IPS DF 6.9 (cell line): ENCODE measurements at places on chromosomes 6 and 20.

GRCh38 chr20:51732096-51732791, 35.9 kb downstream of the ATP9A start:
- H3K36me3 ChIP-seq, result no peaks in the 10 kb centered on the region
- H3K27me3 ChIP-seq, result no peaks in the 10 kb centered on the region
- DNase-seq, result no peak
- no peak overlapping the region for H3K27ac ChIP-seq

DNA sequence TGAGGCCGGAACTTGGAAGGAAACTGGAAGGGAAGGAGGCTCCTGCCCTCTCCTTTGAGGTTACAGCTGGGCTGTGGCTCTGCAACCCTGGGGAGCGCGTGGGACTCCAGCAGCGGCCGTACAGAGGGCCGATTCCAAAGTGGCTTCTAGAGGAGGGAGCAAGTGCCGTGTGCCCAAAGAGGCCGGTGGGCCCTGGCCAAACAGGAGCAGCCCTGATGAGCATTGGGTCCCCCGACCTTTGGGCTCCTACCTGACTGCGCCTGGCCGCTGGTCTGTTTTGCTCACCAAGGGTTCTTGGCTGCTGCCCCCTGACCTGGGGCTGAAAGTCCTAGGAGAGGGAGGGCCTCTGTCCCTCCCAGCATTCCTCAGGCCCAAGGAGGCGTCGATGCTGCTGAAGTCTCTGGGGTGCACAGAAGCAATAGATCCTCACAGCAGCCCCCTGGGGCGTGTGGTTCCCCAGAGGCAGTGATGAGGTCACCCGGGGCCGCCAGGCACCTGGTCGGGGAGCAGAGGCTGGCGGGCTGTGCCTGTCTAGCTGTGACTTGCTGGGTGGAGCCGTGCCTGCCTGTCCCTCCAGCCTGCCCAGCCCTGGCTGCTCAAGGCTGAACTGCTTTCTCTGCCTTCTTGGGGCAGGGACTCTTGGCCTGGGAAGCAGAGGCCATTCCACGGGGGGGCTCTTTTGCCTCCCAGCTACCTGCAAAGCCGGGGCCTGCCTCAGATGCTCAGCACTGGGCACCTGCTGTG, 9.8 kb downstream of the RBM38 start:
- no peak for DNase-seq
- no peaks in the 10 kb centered on the region for H3K4me1 ChIP-seq
- H3K4me3 ChIP-seq, result no peak overlapping the region
- no peaks in the 10 kb centered on the region for H3K27me3 ChIP-seq

DNA sequence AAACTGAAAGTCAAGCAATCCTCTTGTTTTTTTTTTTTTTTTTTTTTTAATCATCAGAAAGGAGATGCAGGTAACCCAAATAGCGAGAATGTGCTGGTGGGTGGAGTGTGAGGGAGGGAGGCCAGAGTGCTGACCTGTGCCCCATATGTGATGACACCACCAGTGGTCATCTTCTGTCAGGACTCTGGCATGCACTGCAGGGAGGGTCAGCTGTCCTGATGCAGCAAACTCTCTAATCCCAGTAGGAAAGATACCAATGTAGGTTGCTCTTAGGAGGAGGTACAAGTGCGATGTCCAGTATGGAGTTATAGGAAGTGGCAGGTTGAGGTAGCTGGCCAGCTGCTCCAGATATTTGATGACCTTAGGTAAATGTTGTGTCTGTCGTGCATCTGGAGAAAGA, 2.8 kb upstream of the CST4 start:
- no peaks in the 10 kb centered on the region for H3K36me3 ChIP-seq
- no peak overlapping the region for H3K27ac ChIP-seq

DNA sequence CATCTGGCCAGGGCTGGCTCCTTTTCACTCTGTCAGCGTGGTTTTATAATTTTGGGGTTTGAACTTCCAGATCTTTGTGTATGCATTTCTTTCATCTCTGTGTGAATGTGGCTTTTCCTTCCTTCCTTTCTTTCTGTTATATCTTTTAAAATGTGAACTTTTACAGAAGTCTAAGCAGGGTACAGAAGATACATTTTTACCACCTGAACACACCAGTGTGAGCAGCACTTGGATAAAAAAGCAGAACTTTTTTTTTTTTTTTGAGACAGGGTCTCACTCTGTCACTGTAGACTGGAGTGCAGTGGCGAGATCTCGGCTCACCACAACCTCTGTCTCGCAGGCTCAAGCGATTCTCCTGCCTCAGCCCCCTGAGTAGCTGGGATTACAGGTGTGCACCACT, 20.5 kb downstream of the CEBPB start:
- H3K4me3 ChIP-seq, result no peak overlapping the region
- no peak overlapping the region for H3K27ac ChIP-seq
- H3K27me3 ChIP-seq, result no peaks in the 10 kb centered on the region
- H3K36me3 ChIP-seq, result no peaks in the 10 kb centered on the region
- H3K4me1 ChIP-seq, result no peaks in the 10 kb centered on the region
- DNase-seq, result no peak

DNA sequence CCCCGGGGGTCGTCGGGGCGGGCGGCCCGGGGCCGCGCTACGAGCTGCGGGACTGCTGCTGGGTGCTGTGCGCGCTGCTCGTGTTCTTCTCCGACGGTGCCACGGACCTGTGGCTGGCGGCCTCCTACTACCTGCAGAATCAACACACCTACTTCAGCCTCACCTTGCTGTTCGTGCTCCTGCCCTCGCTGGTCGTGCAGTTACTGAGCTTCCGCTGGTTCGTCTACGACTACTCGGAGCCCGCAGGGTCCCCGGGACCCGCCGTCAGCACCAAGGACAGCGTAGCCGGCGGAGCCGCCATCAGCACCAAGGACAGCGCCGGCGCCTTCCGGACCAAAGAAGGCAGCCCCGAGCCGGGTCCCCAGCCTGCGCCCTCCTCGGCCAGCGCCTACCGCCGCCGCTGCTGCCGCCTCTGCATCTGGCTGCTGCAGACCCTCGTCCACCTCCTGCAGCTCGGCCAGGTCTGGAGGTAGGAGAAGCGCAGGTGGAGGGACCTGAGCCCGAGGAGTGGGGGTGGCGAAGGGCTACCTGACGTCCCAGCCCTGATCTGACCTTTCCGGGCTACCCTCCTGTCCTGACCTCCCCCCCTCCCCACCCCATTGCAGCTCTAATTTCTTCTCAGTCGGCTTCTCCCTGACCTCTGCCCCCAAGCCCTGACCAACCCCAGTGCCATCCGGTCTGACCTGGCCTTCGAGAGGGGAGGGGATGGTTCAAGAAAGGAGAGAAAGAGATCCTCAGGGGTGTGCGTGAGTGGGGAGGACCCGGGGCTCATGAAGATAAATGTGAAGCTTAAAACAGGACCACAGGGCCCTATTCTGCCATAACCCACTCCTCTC, 558 bp downstream of the XKR7 start:
- no peak overlapping the region for H3K27ac ChIP-seq
- no peaks in the 10 kb centered on the region for H3K4me1 ChIP-seq
- H3K36me3 ChIP-seq, result no peaks in the 10 kb centered on the region
- H3K4me3 ChIP-seq, result peak overlapping the region; percentile 45; the same call in 1 of the 2 replicates
- no peaks in the 10 kb centered on the region for H3K27me3 ChIP-seq

DNA sequence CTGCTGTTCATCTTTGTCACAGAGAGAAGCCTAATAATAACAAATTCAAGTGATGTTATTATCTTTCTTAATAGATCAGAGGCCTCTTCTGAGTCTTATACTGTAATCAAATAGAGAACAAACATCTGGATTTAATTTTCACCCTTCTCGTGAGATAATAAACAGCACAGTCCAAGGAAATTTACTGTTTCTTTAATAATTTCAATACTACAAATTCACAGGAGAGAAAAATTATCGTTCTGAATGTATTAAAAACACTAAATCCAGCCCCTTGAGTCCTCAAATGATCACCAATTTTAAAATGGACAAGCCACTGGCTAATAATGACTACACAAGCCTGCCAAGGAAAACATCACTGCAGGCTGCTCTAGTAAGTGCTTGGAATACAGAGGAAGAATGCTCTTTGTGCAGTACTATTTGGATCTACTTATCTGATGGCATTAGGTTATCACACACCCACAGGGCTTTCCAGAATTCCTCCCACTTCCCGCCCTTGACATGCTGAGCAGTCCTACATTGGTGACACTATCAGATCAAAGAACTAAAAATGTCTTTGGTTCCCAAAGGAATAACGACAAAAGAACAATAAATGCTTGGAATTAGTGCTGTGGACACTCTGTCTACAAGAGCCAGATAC, 38.1 kb downstream of the SYNE1 start:
- H3K27ac ChIP-seq, result no peak overlapping the region
- no peak overlapping the region for H3K4me3 ChIP-seq
- no peaks in the 10 kb centered on the region for H3K36me3 ChIP-seq
- no peaks in the 10 kb centered on the region for H3K27me3 ChIP-seq

DNA sequence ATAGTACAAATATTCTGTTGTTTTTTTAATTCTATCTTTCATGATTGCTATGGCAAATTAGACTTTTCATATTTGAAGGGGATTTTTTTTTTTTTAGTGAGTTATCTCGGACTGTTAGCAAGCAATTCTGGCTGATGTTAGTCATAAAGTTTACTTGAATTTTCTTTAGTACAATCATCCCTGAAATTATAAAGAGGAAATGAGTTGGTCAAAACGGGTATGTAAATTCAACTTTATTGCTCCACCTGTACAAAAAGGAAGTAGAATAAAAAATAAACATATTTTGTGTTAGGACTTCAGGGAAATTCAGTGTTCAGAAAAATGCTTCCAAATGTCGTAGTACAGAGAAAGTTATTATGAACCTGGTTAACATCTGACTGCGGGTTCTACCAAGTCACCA, 40.3 kb downstream of the PPP1R14C start:
- H3K36me3 ChIP-seq, result no peaks in the 10 kb centered on the region
- H3K4me1 ChIP-seq, result no peaks in the 10 kb centered on the region
- DNase-seq, result no peak
- no peak overlapping the region for H3K27ac ChIP-seq

GRCh38 chr6:1552296-1552761, 57.4 kb upstream of the FOXC1 start:
- no peak overlapping the region for H3K4me3 ChIP-seq
- no peaks in the 10 kb centered on the region for H3K36me3 ChIP-seq
- H3K4me1 ChIP-seq, result no peaks in the 10 kb centered on the region; the same call in 1 of the 2 replicates
- H3K27ac ChIP-seq, result no peak overlapping the region
- DNase-seq, result no peak

DNA sequence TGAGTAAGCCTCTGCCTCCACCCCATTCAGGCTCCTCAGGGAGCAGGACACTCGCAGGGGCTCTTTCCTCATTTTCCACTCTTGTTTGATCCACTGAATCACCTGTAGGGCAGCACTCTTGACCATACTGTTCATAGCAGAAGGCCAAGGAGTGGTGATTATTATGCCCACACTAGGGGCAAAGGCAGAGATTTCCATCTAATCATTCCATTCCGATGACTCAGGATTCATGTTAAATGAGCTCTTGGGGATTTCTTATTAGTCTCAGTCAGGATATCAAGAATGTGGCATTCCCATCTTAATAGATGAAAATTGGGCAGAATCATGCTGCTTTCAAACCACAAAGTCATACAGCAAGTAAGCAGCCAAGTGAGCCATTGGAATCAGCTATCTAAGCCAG, 101.9 kb upstream of the MOCS1 start:
- H3K27ac ChIP-seq, result no peak overlapping the region
- no peaks in the 10 kb centered on the region for H3K36me3 ChIP-seq
- H3K4me3 ChIP-seq, result no peak overlapping the region

DNA sequence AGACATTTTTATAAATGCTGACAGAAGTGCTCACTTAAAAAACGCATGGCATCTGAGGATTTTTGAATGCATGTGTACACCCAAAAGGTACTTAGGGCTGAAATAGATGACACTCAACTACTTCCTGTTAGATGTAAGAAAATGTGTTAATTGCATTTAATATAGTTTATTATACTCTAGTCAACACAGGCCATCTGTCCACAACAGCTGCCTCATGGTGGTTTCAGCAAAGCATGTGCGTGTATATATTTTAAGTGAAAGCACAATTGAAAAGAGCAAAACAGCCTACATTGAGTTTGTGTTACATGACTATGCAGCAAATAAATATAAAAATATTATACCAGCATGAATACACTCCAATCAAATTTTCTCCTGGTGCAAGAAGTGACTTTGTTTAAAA, 1233.0 kb upstream of the EYS start:
- no peak overlapping the region for H3K27ac ChIP-seq
- H3K4me3 ChIP-seq, result no peak overlapping the region
- no peaks in the 10 kb centered on the region for H3K27me3 ChIP-seq
- no peaks in the 10 kb centered on the region for H3K36me3 ChIP-seq

- H3K36me3 ChIP-seq, result no peaks in the 10 kb centered on the region
- no peak overlapping the region for H3K27ac ChIP-seq
- no peak for DNase-seq
- no peaks in the 10 kb centered on the region for H3K4me1 ChIP-seq
- no peak overlapping the region for H3K4me3 ChIP-seq
Measured at GRCh38 chr20:60589623-60590022, 631.4 kb downstream of the CDH26 start.

- no peak for DNase-seq
- H3K4me1 ChIP-seq, result peaks cover 2% of the 10 kb centered on the region; the same call in 1 of the 2 replicates
- H3K27ac ChIP-seq, result no peak overlapping the region
- peak overlapping the region; percentile 66; the same call in 1 of the 2 replicates for H3K4me3 ChIP-seq
- H3K27me3 ChIP-seq, result peaks cover 9% of the 10 kb centered on the region; the same call in 1 of the 2 replicates
Measured at GRCh38 chr6:117481926-117482239, 591 bp upstream of the DCBLD1 start.

DNA sequence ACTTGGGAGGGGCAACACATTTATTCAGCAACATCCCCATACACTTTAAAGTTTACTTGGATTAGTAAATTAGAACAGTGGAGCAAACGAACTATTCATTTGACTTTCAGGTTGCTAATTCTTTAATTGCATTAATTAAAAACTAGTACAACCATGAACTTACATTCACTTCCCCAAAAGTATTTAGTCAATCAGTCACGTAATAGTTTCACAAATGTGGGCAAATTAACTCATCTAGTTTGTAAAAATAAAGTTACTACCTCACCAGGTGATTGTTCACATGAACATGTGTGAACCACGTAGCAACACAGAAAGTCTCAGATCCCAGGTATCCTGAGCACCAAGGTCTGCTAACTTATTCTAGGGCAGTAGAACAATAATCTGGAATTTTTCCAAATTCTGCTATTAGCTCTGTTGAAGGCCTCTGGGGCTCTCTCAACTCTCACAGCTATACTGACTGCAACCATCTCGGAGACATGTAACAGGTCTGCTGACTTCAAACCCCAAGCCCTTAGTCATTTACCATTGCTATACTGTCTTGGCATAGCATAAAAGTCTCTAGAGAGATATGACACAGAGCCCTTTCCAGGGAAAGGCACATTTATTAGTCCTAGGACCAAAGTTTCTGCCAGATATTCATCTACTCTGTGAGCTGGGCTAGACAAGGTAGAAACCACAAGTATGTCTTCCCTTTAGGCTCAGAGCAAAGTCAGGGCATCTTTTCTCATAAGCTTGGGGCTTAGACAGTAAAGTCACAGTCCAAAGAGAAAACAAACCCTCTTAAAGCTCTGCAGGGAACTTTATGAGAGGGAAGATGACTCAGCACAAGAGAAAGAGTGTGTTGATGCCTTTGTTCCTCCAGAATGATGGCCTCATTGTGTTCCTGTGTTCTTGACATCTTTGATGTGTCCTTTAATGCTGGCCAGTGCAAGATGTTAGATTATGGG, 50.9 kb upstream of the CCDC28A start:
- H3K4me3 ChIP-seq, result no peak overlapping the region
- no peaks in the 10 kb centered on the region for H3K27me3 ChIP-seq
- no peak for DNase-seq
- no peaks in the 10 kb centered on the region for H3K36me3 ChIP-seq
- no peaks in the 10 kb centered on the region for H3K4me1 ChIP-seq
